ENCODE measurements at places on chromosomes 1 and 21.

DNA sequence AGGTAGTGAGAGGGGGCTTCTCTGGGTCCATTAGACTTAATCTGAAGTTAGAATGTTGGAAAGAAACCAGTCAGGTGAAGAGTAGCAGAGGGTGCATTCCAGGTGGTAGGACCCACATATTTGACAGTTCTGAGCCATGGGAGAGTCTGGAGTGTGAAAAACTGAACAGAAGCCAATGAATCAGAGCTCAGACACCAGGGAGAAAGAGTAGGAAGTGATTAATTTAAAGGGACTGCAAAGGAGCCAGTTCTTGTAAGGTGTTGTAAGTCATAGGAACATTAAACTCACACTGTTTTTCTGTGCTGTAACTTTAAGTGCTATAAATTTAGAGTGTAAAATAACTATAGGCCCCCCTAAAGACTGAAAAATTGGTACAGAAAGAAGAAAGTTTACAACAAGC lies 5.9 kb upstream of the DHX9 start:
- no peak for DNase-seq

- peak; percentile 38 for DNase-seq
Measured at GRCh38 chr1:48019714-48020315, 22.6 kb upstream of the TRABD2B start.

GRCh38 chr1:185906186-185906585 lies 172.0 kb downstream of the HMCN1 start:
- DNase-seq = no peak

DNA sequence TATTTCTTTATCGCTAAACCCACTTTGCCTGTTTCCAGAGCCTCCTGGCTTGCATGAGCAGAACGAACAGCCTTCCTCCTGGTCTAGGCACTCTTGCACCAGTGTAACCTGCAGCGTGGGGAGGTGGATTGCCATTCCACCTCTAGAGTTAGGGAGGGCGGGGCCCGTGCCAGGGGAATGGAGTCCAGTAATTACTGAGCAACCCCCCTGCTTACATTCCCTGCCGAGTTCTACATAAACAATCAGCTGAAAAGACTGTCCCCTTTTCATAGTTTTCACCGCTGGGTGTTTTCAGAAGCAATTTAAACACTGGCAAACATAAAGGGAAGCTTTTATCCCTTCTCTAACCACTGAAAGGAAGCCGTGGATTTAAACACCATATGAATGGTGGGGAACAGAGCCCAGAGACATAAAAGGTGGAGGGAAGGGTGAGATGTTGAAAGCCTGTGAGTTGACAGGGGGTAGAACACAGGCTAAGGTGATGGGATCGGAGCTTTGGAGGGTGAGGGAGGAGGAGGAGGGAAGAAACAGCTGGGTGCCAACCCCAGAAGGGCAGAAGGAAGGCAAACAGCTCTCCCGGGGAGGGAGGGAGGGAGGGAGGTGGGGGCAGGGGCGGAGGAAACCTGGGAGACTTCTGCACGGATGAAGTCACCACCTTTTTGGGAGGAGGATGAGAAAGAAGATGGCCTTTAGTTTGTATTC lies 68.0 kb upstream of the WDR26 start:
- DNase-seq = peak; percentile 78

DNA sequence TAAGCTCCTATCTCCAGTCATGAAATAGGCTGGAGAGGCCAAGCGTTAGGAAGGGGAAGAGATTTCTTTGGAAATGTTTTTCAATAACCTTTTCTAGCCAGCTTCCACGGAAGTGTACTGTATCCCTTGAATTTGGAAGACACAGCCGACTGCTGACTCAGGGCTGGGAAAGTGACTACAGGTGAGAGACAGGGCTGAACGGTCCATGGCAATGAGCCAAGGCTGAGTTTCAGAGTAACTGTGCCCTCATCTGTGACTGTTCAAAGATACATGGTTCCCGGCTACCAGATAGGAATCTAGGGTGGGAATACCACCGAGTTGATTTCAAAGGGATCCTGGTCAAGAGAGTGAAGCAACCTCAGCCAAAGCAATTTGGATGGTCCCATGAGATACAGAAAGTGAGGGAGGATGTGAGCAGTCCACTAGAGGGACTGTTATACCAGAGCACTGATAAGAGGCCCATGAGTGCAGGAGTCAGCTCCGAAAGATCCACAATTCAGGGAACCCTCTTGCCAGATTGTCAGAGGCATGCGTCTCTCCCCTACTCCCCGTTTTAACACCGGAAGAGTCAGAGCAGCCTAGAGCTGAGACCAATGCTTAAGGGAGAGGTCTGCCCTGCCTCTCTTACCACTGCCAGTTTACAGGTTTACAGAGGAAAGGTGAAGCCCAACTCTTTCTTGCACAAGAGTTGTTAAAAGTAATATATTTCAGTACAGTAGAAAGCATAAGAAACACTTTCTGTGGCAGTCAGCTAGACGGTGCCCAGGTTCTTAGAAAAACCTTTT lies 3.2 kb upstream of the KRTAP19-8 start:
- DNase-seq = no peak

DNA sequence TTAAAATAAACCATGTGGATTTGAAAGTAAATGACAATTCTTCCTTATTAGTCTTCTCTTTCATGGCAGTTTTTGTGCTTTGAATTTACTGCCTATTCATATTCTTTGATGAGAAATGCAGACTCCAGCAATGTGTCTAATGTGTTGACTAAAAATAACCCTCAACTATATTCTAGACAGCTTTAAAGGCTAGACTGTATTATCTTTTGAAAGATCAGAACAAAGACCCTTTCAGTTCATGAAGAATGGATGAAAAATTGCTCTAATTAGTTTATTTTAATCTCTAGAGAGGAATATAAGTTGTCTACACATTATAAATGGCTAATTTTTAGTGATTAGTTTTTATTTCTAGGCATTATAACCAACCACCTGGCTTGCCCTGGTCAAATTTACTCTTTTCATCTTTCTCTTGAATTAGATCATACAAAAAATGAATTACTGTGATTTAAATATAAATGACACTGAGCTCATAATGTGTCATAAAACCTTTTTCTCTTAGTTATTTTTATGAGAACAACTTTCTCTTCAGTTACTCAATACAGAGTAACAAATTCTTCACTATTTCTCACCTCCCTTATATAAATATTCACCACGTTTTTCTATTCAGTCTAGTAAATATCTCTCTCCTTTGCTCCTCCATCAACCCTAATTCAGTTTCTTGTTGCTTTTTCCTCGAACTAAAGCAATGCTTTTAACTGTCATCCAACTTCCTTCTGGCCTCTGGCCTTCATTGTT lies 428.5 kb upstream of the TMPRSS15 start:
- no peak for DNase-seq

DNA sequence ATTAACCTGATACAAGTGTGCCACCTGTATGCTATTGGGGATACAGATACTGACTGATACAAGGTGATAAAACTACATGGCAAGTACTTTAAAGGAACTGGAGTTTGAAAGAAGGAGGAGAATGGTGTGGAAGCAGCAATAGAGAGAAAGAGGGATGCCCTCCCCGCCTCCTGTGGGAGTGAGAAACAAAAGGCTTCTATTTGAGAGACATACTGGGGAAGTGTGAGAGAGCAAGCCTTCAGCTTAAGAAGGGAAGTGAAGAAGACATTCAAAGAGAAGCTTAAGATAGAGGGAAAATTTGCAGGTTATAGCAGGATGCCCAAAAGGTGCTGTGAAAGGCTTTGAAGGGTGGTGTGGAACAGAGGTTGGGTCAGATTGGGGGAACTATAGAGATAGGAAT lies 7.7 kb upstream of the ALG14 start:
- DNase-seq = no peak

DNA sequence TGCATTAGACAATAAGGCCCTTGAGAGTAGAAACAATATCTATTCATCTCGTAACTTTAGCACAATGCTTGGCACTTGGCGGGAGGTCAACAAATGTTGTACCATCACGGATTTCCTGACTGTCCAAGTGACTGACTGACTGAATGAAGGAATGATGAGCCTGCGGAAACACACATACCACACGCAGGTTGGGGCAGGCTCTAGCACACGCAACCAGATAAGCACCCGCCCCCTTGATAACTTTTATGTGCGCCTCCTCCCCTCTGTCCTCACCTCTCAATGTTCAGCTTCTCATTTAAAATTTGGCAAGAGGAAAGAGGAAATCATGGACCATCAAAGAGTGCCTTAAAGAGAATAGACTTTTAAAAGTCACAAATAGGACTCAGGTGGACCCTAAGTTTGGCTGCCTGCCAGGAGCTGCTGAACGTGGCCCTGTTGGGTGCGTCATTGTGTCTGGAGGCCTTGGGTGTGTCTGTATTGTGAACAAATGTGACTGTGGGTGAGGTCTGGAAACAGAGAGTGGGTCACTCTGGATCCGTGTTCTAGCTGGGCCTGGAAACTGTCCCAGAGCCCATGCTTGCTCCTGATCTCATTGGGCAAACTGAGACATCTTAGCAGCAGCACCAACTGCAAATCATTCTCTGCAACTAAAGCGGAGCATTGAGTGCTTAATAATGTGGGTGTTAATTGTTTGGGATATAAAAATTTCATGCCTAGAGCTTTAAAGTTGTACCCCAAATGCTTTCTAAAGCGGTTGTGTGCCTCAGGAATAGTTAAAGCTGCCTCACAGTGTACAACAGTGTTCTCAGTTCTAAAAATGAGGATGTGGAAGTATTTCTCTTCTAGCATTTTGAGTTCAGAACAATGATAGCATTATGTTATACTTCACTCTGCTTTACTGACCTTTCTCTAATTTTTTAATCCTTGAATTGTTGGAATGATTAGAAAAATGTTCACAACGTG lies 47.6 kb upstream of the ABCG1 start:
- DNase-seq = peak; percentile 92

DNA sequence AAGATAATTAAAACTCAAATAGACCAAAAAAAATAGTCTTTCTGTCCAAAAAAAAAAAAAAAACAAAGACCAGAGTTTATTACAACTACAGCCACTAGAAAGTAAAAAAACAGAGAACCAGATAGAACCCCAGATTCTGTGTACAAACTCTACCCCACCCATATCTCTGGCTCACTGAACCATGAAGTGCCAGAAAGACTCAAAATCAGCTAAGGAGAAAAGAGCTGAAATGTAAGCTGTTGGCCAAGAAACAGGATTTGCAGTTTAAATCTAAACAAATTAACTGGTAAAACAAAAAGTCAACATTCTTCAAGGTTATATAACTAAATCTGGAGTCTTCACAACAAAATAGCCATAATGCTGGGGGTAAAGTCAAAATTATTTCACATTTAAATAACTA lies 278.9 kb downstream of the SEC16B start:
- DNase-seq = no peak

DNA sequence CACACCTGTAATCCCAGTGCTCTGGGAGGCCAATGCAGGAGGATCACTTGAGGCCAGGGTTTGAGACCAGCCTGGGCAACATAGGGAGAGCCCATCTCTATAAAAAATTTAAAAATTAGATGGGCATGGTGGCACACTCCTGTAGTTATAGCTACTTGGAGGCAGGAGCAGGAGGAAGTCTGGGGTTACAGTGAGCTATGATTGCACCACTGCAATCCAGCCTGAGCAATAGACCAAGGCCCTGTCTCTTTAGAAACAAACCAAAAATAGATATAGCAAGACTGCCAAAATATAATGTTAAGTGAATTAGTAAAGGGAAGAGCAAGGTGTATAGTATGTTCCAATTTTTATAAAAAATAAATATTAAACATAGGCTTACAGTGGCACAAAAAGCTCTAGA lies 28.8 kb downstream of the PLEKHO1 start:
- no peak for DNase-seq

GRCh38 chr21:17585875-17586450 lies 26.7 kb downstream of the BTG3 start:
- DNase-seq = no peak

- no peak for DNase-seq
Measured at GRCh38 chr1:154765970-154766369, 104.1 kb downstream of the KCNN3 start.

DNA sequence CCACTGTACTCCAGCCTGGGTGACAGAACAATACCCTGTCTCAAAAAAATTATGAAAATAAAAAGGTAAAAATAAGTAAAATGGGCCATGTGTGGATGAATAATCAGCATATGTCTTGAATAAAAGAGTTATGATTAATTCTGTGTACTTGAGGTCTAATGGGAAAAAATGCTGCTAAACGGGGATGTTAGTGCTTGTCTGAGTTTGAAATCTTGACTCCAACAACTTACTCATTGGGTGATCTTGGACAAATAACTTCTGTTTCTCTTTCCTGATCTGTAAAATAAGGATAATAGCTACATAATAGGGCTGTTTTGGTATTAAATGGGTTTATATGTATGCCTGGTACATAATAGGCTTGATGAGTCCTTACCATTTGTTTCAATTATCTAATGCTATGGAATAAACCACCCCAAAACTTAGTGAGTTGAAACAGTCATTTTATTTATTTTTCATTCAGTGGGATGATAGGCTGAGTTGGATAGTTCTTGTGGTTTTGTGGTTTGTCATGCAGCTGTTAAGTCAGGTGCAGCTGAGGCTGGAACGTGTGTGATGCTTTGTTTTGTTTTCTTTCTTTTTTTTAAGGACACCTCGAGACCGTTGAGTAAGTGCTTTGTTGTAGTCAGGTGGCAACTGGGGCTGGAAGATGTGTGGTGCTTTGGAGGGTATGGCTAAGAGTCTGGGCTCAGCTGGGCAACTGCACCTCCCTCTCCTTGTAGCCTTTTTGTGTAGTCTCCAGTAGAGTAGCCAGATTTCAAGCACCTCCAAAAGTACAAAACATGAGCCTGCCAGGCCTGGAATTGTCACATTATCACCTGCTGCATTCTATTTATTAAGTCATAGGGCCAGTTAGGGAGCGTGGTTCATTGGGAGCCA lies 4.9 kb downstream of the MDM4 start:
- DNase-seq = peak; percentile 32

- no peak for DNase-seq
Measured at GRCh38 chr21:27681841-27682240, 715.0 kb upstream of the ADAMTS5 start.

All from left colon (tissue), 2 donors.